ENCODE measurements at places on chromosomes 3 and 15. TPM values are rescaled to one million over a fixed set of nuclear protein-coding genes. Genes with fewer than 3 reads are reported as not detected.

Gene SENP8
- total RNA-seq: 3.3 TPM

Gene EAF2
- 35.6 TPM for total RNA-seq

DNA sequence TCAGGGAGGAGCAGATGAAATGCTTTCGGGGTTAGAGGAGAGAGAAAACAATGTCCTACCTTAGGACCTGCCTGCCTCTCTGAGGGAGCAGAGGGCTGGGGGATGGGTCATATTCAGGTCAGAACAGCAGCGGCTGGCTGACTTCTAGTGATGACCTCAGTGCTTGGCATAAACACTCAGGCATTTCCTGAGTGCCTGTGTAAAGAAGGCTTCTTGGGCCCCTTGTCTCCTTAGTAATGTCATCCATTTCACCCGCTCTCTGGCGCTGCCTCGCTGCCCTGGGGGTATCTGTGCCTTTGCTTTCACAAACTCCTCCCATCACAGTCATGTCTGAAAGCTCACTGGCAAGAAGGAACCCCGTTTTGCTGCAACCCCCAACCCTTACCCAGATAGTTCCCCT is 82.9 kb upstream of the GSK3B start:
- peak; percentile 56 for DNase-seq
- no peaks in the 10 kb centered on the region for H3K36me3 ChIP-seq
- H3K27me3 ChIP-seq: no peaks in the 10 kb centered on the region
- H3K27ac ChIP-seq: no peak overlapping the region
- no peaks in the 10 kb centered on the region for H3K4me1 ChIP-seq

GRCh38 chr3:120497336-120497735 is 46.5 kb upstream of the FSTL1 start:
- no peak overlapping the region for H3K27ac ChIP-seq
- peak; percentile 24 for DNase-seq
- H3K27me3 ChIP-seq: no peaks in the 10 kb centered on the region
- H3K4me3 ChIP-seq: no peak overlapping the region

- no peak overlapping the region for H3K4me3 ChIP-seq
- H3K27me3 ChIP-seq: no peaks in the 10 kb centered on the region
- DNase-seq: no peak
- H3K4me1 ChIP-seq: no peaks in the 10 kb centered on the region
- H3K27ac ChIP-seq: no peak overlapping the region
- H3K36me3 ChIP-seq: no peaks in the 10 kb centered on the region
Measured at GRCh38 chr3:110755345-110755744, 316.3 kb upstream of the NECTIN3 start.
